Stimulated activated CD8-positive, alpha-beta memory T cell treated with anti-CD3 and anti-CD28 coated beads, Interleukin-15, amount 100 ng/mL, for 1 hour (primary cell): ENCODE measurements at places on chromosomes 12 and 14.

DNA sequence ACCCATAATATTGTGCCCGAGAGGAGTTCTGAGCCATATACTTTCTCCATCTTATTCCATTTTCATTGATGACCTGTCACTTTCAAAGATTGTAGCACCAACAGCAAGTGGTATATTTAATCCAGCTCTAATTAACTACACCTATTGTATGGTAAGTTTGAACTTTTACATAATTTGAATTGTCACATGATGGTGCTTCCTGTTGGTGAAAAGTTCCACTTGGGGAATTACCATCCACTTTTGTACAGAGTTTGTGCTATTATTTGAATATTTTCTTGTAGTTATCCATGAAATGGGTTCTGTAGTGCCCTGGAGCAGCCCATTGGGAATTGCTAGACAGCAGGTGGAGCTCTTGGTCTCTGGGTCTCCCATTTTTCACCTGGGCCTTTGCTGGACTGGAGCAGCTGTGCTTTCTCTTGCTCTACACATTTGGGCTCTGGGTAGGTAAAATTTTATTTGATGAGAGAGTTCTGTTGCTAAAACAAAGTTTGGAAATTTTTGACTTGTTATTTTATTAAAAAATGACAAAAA is 3.0 kb downstream of the SMCO3 start:
- no peak for DNase-seq

GRCh38 chr12:6140651-6141447 is 16.4 kb upstream of the VWF start:
- no peak for DNase-seq

GRCh38 chr12:105874121-105874520 is 264.6 kb downstream of the NUAK1 start:
- DNase-seq, result no peak

GRCh38 chr12:44317651-44318126 is 481.8 kb downstream of the TMEM117 start:
- DNase-seq, result no peak

DNA sequence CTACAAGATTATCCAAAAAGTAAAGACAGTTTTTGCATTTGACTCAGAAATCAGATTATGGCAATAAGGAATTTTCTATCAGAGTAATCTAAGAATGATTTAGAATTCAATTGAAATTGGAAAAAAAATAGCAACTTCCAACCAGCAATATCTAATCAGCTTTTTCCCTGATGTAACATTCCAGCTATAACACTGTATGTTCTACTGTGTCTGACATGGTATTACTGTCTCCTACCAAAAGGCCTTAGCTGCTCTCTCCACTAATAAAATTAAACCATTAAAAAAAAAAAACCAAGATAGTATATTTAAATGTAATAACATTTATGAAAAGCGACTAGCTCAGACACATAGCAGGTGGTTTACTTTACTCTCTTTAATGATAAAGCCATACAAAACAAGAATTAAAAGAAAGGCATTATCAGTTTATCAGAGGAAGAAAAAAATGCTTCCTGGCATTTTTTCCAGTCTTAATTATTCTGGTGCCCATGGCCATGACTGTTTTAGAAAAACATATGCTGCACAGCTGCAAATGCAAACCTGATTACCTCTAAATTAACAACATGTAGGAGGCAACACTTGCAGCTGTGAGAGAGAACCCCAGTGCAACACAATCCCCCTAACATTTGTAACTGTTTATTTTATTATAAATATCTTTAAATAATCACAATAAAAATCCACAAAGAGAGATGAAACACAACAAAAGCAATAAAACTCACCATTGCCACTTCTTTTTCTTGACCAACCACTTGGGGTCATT is 28.8 kb downstream of the PHLDA1 start:
- DNase-seq, result no peak

- DNase-seq, result no peak
Measured at GRCh38 chr14:20563971-20564370, 3.1 kb upstream of the RNASE9 start.

GRCh38 chr12:4308334-4308950 is 12.6 kb upstream of the TIGAR start:
- no peak for DNase-seq

- DNase-seq, result no peak
Measured at GRCh38 chr12:61356485-61356884, 903.7 kb upstream of the USP15 start.

DNA sequence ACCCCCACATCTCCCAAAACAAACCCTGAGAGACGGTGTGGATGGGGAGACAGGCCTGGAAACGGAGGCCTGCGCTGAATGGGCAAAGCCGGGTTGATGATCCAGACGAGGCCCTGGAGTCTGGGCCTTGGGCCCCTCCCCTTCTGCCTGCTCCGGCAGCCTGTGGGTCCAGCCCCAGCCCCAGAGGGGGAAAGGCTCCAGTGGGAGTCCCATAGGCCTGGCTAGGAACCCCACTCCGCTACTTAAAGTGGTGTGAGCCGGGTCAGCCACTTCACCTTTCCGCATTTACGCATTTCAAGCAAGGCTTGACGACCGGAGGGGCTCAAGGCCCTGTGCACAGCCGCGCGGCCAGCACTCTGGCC is 695 bp upstream of the TNFAIP2 start:
- no peak for DNase-seq

DNA sequence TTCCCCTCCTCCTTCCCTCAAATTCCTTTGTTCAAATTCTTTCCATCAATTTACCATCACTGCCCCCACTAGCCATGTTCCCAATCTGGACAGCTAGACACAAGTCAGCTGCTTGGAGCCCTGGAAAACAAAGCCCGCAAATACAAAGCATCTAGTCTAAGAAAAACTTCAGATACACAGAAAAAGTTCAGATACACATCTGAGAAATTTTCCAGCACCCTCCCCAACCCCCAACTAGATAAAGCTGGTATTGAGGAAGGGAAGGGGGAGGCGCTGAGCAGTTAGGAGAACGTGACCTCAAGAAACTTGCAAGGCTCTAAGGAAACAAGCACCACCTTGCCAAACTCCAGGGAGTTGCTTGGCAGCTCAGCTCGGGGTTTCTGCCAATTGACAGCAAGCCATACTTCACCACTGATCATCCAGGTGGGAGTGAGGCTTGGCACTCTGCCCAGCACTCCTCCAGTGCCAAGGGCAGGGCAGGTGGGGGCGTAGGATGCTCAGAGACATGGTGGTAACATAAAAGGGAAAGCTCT is 5.1 kb upstream of the CNIH1 start:
- no peak for DNase-seq

DNA sequence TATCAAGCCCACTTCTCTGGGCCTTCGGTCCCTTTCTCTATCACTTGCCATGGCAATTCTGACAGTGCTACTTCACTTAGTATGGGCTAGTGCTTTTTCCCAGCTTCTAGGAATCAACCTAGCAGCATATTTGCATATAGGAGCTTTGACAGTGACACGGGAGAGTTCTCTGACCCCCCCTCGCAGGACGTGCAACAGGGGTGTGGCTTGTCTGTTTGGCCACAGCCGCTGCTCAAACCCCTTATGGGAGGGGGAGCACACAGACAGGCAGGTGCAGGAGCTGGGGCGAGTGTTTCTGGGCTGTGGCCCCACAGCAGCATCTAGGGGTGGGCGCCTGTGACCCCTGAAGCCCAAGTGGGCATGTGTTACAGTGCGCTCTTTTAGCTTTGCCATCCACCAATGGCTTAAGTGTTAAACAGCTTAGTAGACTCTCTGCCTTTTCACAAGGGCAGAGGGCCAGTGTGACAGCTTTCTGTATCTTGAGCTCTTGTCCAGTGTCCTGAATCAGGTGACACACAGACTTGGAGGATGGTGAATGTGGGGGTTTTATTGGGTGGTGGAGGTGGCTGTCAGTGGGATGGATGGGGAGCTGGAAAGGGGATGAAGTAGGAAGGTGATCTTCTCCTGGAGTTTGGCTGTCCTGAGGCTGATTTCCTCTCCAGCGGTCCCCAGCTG is 229.3 kb downstream of the PCNX1 start:
- DNase-seq, result no peak

DNA sequence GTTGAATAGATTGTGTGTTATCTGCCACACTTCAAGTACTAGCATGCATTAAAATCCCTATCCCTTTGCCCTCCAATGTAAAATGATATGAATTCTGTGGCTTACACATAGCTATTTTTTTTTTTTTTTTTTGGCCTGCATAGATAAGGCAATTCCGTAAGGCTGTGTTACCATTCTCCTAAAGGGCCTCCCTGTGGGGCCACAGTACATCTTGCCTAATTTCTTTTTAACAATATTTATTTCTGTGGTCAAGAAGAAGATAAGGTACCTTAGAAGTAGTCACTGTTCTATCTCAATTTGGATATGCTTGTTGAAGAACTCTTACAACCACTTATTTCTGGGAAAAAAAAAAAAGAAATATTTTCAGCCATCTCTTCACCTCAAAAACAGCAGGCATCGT is 19.8 kb downstream of the FLRT2 start:
- no peak for DNase-seq

- no peak for DNase-seq
Measured at GRCh38 chr12:70883855-70884254, 36.7 kb downstream of the PTPRR start.

- DNase-seq, result no peak
Measured at GRCh38 chr14:71579331-71579730, 352.9 kb upstream of the RGS6 start.

DNA sequence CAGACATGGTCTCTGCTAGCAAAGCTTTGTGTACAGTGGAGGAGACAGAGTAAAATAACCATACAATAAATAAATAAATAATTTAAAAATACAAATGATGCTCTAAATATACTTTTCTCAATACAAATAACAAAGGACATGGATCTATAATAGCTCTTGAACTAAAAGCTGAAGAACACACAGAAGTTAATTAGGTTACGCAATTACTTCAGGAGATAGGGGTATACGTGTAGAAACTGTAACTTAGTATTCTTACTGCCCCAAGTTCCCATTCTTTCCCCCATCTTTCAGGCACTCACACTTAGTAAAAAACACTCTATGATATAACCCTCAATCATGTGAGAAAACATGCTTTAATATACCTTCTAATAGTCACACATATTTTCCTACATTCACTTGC is 44.2 kb downstream of the INSM2 start:
- DNase-seq, result no peak

GRCh38 chr14:24189059-24189375 is 401 bp upstream of the IPO4 start:
- no peak for DNase-seq

- DNase-seq, result no peak
Measured at GRCh38 chr14:67917006-67917405, 97.4 kb downstream of the RAD51B start.

GRCh38 chr14:85576848-85577542 is 47.1 kb downstream of the FLRT2 start:
- DNase-seq, result no peak

GRCh38 chr12:111597831-111598636 is 1.1 kb downstream of the ATXN2 start:
- no peak for DNase-seq

DNA sequence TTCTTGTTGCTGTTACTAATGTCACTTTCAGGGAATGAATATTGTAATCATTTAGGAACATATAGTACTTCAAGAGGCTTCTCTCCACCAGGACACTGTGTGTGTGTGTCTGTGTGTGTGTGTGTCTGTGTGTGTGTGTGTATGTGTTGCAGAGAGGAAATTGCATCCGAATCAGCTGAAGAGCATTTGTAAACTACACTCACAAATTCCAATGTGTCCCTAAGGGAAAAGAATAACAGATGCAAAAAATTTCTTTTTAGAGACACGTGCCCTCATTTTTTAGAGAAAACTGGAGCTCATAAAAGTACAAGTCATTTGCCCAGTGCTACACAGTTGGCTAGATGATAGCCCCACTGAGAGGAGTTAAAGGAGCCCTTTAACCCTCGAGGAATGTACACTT is 168.8 kb downstream of the ANO4 start:
- no peak for DNase-seq

GRCh38 chr12:106239951-106240335 is 7.9 kb downstream of the CKAP4 start:
- no peak for DNase-seq

- DNase-seq, result no peak
Measured at GRCh38 chr12:78697817-78698415, 166.7 kb upstream of the SYT1 start.

GRCh38 chr14:38107216-38107631 is 100.5 kb upstream of the SSTR1 start:
- DNase-seq, result no peak

- no peak for DNase-seq
Measured at GRCh38 chr14:77241955-77242354, 29.1 kb downstream of the NGB start.

DNA sequence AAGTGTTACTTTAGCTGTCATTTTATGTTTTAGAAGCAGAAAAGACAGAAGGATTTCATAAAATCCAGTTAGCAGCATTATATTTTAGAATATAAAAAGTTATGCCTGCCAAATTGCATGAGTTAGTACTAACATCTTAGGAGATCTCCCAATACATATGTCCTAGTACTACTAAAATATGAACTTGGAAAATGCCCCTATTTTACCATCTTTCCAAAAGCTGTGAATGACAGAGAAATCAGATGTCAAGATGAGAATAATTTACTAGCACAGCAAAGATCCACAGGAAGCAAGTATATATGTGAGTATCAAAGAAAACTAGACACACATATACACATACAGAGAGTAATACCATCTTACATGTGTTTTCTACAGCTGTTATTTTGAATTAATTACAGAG is 196.9 kb downstream of the CPNE8 start:
- DNase-seq, result no peak

DNA sequence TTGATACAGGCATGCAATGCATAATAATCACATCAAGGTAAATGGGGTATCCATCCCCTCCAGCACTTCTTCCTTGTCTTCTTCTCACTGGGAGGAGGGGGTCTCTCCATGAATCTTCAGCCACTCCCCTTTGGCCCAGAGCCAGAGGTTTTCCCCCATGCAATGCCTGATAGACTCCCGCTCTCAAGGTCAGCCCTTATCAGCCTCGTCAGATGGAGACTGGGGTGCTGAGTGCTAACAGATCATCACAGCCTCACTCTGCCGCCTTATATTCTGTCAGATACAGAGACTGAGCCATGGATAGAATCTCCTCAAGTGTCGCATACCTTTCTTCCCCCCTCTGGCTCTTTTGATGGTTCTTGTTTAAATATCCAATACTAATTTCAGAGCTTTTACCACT is 503.1 kb downstream of the AACS start:
- DNase-seq, result no peak
